ENCODE measurements at places on chromosomes 16 and 17.
A peak's percentile ranks its signal among the peaks of the same experiment; 100 is the strongest.

DNA sequence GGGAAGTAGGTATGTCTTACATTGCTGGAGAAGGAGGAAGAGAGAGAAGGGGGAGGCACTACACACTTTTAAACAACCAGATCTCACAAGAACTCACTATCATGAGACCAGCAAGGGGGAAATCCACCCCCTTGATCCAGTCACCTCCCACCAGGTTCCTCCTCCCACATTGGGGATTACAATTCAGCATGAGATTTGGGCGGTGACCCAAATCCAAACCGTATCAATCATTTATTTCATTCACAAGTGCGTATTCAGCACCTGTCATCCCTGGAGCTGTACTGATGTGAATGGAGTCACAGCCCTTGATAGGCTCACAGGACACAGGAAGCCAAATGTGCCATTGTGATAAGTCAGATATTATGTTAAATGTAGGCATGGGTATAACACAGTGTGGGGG is 228.3 kb upstream of the HSBP1 start:
- no peak overlapping the region for H3K27ac ChIP-seq
- DNase-seq, result no peak
- no peak overlapping the region for H3K4me3 ChIP-seq
- H3K27me3 ChIP-seq, result no peaks in the 10 kb centered on the region
- no peaks in the 10 kb centered on the region for H3K36me3 ChIP-seq

- no peak overlapping the region for H3K4me3 ChIP-seq
- DNase-seq, result no peak
- H3K27ac ChIP-seq, result no peak overlapping the region
- H3K4me1 ChIP-seq, result no peaks in the 10 kb centered on the region
- H3K27me3 ChIP-seq, result no peaks in the 10 kb centered on the region
- no peaks in the 10 kb centered on the region for H3K36me3 ChIP-seq
These were observed 39.9 kb downstream of the OTOA start for GRCh38 chr16:21703589-21704174.

DNA sequence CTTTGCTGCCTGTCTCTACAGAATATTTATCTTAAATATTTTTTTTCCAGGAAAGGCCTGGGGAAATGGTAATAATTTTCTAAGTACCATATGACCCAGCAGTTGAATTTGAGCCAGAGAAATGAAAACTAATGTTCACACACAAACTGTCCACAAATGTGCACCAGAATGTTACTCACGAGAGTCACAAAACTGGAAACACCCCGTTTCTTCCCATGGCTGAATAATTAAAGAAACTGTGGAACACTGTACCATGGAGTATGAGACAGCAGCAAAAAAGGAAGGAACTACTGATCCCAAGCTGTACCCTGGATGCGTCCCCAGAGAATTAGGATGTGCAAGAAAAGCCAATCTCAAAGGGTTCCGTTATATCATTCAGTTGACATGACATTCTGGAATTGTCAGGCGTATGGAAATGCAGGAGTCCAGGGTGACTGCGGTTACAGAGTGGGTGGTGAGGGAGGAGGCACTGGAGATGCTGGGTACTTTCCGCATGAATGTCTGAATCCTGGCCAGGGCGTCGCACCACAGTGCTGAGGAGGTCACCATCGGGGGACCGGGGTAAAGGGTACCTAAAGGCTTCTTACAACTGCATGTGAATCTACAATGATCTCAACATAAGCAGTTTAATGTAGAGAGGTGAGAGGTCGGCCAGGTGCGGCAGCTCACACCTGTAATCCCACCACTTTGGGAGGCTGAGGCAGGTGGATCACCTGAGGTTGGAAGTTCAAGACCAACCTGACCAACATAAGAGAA is 34.5 kb downstream of the USP22 start:
- peaks cover 59% of the 10 kb centered on the region for H3K36me3 ChIP-seq
- no peaks in the 10 kb centered on the region for H3K27me3 ChIP-seq
- H3K4me1 ChIP-seq, result no peaks in the 10 kb centered on the region
- H3K4me3 ChIP-seq, result no peak overlapping the region
- no peak overlapping the region for H3K27ac ChIP-seq

GRCh38 chr16:77223184-77223583 is 24.0 kb downstream of the SYCE1L start:
- H3K36me3 ChIP-seq, result no peaks in the 10 kb centered on the region
- peaks cover 3% of the 10 kb centered on the region for H3K4me1 ChIP-seq
- H3K4me3 ChIP-seq, result no peak overlapping the region
- no peak for DNase-seq
- H3K27ac ChIP-seq, result no peak overlapping the region

GRCh38 chr17:29091606-29092289 is 48.8 kb downstream of the PIPOX start:
- no peak for DNase-seq

GRCh38 chr16:252366-253337 is 18.0 kb downstream of the FAM234A start:
- H3K36me3 ChIP-seq, result peaks cover 12% of the 10 kb centered on the region
- H3K27ac ChIP-seq, result peak overlapping the region; percentile 25
- H3K4me1 ChIP-seq, result no peaks in the 10 kb centered on the region

GRCh38 chr16:88681709-88682451 is 4.4 kb downstream of the SNAI3 start:
- H3K27ac ChIP-seq, result peak overlapping the region; percentile 33
- no peak overlapping the region for H3K4me3 ChIP-seq
- H3K27me3 ChIP-seq, result no peaks in the 10 kb centered on the region
- no peaks in the 10 kb centered on the region for H3K36me3 ChIP-seq

- no peak overlapping the region for H3K4me3 ChIP-seq
- no peaks in the 10 kb centered on the region for H3K36me3 ChIP-seq
- H3K4me1 ChIP-seq, result no peaks in the 10 kb centered on the region
- DNase-seq, result no peak
These were observed 16.4 kb upstream of the ABCC3 start for GRCh38 chr17:50618300-50618699.

DNA sequence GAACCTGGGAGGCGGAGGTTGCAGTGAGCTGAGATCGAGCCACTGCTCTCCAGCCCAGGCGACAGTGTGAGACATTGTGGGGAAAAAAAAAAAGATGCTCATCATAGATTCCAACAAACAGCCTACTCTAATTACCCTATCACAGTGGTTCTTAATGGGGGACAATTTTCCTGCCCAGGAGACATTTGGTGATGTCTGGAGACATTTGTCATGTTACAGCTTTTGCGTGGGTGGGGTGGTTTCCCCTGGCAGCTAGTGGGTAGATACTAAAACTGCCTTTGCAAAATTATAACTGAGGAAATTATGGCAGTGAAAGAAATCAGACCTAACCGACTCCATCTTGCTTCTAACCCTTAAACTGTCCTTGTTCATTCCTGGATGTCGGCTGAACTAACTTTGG is 92.5 kb upstream of the RBL2 start:
- H3K4me1 ChIP-seq, result no peaks in the 10 kb centered on the region
- no peak overlapping the region for H3K27ac ChIP-seq
- H3K36me3 ChIP-seq, result no peaks in the 10 kb centered on the region
- H3K27me3 ChIP-seq, result no peaks in the 10 kb centered on the region
- no peak overlapping the region for H3K4me3 ChIP-seq

GRCh38 chr16:85573696-85574641 is 39.2 kb upstream of the GSE1 start:
- no peak overlapping the region for H3K4me3 ChIP-seq
- DNase-seq, result no peak
- H3K36me3 ChIP-seq, result no peaks in the 10 kb centered on the region
- H3K27ac ChIP-seq, result peak overlapping the region; percentile 54

DNA sequence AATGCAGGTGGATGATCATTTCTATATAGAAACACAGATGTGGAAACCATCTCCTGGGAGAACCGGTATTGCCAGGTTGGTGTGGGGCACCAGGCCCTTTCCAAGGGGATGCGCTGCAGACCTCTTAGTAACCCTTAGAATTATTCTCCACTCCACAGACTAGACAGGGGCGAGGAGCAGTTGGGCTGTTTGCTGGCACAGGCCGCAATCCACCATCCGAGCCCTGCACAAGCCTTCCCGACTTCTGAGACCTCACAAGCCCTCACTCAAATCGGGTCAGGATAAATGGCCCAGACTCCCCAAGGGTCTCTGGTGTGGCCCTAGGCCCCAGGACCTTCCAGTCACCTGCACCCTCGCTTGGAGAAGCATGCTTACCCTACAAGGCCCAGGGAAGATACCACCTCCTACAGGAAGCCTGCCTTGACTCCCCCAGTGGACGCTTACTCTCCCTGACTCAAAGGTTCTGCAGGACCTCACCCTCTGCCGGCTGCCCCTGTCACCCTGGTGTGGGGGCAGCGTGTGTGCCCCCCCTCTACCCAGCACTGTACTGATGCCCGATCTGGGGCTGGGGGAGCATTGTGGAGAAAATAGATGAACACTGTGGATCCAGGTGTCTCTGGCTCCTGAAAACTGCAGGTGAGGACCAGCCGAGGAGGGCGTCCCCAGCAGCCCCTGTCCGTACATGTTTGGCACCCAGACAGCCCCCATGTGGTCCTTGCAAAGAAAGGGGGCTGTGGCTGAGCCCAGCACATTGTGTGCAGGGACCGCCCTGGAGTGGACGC is 49.8 kb upstream of the ACSF3 start:
- H3K36me3 ChIP-seq, result no peaks in the 10 kb centered on the region
- H3K27me3 ChIP-seq, result no peaks in the 10 kb centered on the region
- no peak overlapping the region for H3K27ac ChIP-seq
- H3K4me1 ChIP-seq, result no peaks in the 10 kb centered on the region
- no peak overlapping the region for H3K4me3 ChIP-seq
- peak; percentile 32 for DNase-seq

GRCh38 chr17:11264183-11264871 is 23.3 kb downstream of the SHISA6 start:
- H3K27ac ChIP-seq, result no peak overlapping the region
- no peaks in the 10 kb centered on the region for H3K27me3 ChIP-seq
- H3K36me3 ChIP-seq, result no peaks in the 10 kb centered on the region
- H3K4me1 ChIP-seq, result no peaks in the 10 kb centered on the region

GRCh38 chr17:913207-913606 is 66.4 kb downstream of the NXN start:
- no peak overlapping the region for H3K4me3 ChIP-seq
- H3K4me1 ChIP-seq, result no peaks in the 10 kb centered on the region
- no peak for DNase-seq
- no peak overlapping the region for H3K27ac ChIP-seq

DNA sequence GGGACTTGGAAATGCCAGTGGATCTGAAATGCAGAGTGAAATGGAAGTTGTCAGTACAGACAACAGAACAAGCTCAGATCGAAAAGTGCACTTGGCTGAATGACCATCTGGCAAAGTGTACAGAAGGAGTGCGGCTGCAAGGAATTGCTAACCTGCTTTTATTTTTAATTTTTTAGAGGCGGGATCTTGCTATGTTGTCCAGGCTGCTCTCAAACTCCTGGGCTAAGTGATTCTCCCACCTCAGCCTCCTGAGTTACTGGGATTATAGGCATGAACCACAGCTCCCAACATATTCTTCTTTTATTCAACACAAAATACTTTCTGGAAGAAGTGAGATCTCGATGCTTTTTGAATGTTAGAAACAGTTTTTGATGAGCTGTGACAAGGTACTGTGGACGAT is 3.6 kb downstream of the LRRC59 start:
- no peak for DNase-seq
- H3K4me3 ChIP-seq, result no peak overlapping the region
- H3K4me1 ChIP-seq, result no peaks in the 10 kb centered on the region
- H3K27ac ChIP-seq, result no peak overlapping the region

DNA sequence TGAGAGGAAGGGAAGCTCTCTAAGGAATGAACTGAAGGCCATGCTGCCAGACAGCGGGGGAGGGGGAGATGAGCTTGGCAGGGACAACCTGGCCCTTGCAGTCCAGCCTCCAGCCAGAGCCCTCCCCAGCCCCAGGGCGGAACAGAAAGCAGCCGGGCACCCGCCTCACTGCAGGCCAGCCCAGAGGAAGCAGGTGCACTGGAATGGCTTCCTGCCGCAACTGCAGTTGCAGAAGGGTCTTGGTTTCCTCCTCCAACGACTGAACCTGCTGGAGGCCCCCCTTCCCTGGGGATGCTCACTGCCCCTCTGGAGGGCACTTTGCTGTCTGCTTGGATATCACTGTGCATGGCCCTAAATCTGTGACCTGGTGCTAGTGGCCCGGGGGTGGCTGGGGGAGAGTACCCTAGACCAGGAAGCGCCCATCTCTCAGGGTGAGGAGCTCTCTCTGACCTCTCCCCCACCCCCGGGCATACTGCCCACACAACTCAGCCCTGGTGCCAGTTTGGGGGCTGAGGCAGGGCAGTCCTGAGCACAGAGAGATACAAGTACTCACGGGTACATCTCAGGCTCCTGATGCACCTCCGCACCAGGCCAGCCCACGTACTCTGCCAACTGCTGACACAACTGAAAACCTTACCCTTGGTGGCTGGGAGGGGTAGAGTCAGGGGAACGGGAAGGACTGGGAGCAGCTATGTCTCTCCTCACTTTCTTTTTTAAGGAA is 41.1 kb downstream of the MYO18A start:
- H3K36me3 ChIP-seq, result no peaks in the 10 kb centered on the region
- H3K27ac ChIP-seq, result peak overlapping the region; percentile 4
- DNase-seq, result peak; percentile 79
- no peaks in the 10 kb centered on the region for H3K27me3 ChIP-seq
- peak overlapping the region; percentile 35 for H3K4me3 ChIP-seq

- no peaks in the 10 kb centered on the region for H3K36me3 ChIP-seq
- H3K4me3 ChIP-seq, result no peak overlapping the region
- no peak overlapping the region for H3K27ac ChIP-seq
- H3K27me3 ChIP-seq, result no peaks in the 10 kb centered on the region
- no peak for DNase-seq
These were observed 62.9 kb downstream of the PHKB start for GRCh38 chr16:47524007-47524405.

DNA sequence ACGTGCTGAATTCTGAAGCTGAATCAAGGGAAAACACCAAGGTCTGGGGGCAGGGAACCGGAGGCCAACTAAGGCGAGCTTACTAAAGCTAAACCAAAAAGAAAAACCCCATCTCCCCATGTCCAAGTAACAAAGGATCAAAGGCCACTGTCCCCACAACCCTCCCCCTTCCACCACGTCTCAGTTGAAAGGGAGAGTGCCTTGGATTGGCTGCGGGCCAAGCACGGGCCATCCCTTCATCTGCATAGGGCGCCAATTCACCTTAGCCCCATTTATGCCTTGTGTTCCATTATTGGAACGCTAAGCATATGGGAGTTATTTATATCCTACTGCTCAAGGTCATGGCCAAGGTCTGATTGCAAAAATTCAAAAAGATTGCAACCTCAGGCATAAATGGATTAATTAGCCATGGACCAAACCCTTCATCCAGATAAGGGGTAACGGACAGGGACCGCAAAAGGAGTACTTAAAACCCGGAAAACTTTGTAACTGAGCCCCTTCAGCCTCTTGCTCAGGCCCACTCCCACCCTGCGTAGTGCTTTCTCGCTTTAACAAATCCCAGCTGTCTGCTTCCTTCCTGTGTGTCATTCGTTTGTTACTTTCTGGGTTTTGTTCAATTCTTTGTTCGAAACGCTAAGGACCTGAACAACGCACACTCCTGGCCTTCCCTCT is 740 bp upstream of the ATP6V0D1 start:
- no peaks in the 10 kb centered on the region for H3K36me3 ChIP-seq
- H3K27ac ChIP-seq, result peak overlapping the region; percentile 54
- peak overlapping the region; percentile 98 for H3K4me3 ChIP-seq
- H3K4me1 ChIP-seq, result peaks cover under 1% of the 10 kb centered on the region
